ENCODE measurements at places on chromosomes 6 and 20. TPM values are rescaled to one million over a fixed set of nuclear protein-coding genes. Genes with fewer than 3 reads are reported as not detected.

CCNC gene
- total RNA-seq, result 68.2 TPM

BTNL2 gene
- not detected for total RNA-seq

PNPLA1 gene
- total RNA-seq, result not detected

E2F1 gene
- 1.6 TPM for total RNA-seq

TRAPPC3L gene
- total RNA-seq, result not detected

GABRR1 gene
- not detected for total RNA-seq

PROCR gene
- 21.7 TPM for total RNA-seq

GLP1R gene
- total RNA-seq, result not detected

UNC5CL gene
- total RNA-seq, result 0.12 TPM

EDN1 gene
- 5.3 TPM for total RNA-seq
